Activated CD4-positive, alpha-beta T cell treated with anti-CD3 and anti-CD28 coated beads, Interleukin-2, amount 50 U/mL, for 48 hours (primary cell): ENCODE measurements at places on chromosomes 3 and 15.
A peak's percentile ranks its signal among the peaks of the same experiment; 100 is the strongest.

DNA sequence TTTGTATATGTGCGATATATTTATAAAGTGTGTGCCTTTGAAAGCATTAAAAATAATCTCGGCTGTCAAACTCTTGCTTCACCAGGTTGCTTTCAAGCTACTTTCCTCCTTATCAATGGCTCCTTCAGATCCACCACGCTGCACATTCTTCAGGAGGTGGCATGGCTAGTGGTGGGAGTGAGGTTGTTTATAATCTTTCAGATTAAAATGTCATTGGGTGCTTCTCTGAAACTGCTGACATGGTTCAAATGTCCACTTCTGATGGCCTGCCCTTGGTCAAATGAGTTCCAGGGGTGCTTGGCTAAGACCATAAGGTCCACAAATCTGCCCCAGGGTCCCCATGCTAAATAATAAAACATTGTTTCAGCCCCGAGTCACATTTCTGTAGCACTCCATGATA lies 36.7 kb downstream of the ARHGAP31 start:
- DNase-seq, result no peak

DNA sequence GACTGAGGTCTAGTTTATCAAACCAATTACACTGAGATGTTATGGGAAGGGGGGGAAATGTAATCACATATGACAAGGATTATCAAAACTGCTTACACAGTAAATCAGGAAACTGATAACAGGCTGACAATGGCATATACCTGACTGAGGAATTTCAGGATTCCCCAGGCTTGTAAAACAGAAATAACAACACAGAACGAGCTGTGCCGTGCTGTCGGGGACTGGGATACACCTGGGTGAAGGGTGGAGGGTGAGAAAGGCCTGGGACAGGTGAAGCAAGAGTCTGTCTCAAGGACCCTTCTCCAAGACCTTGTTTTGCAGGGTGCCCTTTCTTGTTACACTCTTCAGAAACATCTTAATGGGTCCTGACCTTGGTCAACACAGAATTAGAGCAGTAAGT lies 29.4 kb downstream of the RORA start:
- no peak for DNase-seq

DNA sequence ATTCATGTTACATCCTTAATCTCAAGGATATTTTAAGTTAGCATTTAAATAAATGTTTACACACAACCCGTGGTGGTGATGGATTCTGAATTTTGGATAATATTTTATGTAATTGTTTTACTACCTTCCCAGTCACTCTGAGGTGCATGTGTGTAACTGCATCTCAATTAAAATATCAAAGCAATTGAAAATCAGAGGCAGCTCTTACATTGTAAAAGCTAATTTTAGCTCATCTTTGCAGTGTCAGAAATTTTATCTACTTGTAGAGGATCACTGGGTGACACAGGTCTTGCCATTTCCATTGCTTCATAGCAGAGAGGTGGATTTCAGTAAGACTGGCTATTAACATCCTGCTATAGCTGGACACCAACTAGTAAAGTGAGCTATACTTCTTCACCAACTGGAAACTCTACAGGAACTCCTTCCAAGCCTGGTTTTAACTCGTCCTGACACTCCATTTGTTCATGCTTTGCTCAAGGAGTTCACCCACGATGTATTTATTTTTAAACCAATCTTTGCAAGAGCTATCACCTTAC lies 19.6 kb upstream of the MITF start:
- DNase-seq, result no peak

DNA sequence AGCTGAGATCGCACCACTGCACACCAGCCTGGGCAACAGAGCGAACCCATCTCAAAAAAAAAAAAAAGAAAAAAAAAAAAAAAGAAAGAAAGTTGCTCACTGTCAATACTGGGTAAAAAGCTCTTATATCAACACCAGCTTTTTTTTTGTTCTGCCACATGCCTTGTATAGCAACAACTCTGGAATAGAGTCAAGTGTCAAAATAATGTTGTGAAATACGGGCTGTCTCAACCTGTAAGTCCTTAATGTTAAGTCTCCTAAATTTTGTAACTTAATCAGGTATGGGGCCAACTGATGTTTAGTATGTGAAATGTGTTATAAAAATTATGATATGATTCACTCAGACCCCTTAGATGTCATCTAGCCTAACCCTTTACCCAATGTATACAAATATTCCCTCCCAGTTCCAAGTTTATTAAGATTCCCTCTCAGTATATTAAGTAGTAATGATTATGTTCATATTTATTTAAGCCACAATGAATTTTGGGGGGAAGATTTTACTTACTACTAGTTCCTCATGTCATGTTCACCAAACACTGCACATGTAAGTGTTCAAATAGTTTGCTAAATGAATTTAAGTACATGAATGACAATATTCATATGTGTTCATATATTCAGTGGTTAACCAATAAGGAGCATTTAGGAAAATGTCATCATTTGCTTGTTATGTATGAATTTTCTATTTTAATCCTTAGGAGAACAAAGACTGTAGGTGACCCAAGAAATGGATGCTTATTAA lies 52.2 kb downstream of the GPR160 start:
- no peak for DNase-seq

- peak; percentile 18 for DNase-seq
Observed at GRCh38 chr3:12954891-12955650, 113.7 kb upstream of the RPL32 start.

DNA sequence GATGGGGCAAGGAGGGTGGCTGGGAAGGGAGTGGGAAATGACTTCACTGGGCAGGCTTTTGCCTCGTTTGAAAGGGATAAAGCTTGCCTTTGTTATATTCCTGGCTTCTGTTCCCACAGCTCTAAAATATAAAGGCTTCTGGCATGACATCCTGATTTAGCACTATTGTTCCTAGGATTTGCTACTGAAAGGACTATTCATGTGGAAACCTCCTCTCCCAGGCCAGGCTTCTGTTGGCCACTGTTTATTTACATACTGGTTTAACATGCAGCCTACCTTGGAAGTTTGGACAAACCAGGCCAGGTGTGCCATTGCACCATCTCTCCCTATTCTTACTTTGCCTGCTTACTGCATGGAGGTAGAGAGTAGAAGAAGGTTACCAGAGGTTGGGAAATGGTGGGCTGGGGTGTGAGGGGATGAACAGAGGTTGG lies 2.4 kb upstream of the LMCD1 start:
- no peak for DNase-seq

DNA sequence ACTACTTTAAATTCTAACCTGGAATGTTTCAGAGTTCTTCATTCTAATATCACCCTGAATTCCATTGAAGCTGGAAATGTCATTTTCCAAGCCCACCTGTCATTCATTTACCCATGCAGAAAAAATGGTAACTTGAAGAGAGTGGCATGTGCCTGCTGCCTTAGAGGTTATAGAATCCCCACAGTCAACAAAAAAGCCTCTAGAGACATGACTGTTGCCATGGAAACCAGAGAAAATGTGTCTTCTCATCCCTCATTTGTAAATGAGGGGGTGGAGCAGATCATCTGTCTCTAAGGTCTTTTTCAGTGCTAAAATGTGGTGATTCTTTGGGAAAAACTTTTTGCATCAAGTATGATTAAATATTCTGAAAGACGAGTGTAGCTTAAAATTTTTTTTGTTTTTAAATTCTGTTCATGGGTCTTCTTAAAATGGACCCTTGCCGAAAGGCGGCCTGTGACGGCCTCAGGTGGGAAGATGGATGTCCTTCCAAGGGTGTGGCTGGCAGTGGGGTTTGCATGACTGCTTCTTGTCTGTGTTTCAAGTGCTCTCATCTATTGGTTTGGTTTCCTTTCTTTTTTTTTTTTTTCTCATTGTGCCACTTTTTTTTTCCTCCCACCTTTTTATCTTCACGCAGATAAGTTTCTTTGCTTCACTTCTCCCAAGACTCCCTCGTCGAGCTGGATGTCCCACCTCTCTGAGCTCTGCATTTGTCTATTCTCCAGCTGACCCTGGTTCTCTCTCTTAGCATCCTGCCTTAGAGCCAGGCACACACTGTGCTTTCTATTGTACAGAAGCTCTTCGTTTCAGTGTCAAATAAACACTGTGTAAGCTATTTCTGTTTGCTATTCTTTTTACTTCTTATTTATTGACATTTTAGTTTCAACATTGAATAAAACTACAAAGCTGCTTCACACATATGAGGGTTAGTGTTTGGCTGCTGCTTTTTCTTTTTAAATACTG lies 23.0 kb downstream of the TPM1 start:
- no peak for DNase-seq

GRCh38 chr15:64026591-64026990 lies 19.7 kb downstream of the DAPK2 start:
- no peak for DNase-seq

DNA sequence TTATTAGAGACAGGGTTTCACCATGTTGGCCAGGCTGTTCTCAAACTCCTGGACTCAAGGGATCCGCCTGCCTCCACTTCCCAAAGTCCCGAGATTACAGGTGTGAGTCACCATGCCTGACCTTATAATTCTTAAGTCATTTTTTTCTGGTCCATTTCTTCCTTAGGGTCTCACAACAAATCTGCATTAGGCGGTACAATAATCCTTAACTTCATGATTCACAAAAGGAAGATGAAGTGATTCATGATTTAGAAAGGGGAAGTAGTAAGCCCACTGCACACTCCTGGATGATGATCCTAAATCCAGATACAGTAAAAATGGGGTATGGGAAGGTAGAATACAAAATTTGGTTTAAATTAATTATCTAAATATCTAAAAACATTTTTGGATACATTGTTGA lies 45.0 kb upstream of the TKT start:
- no peak for DNase-seq
